ENCODE measurements at places on chromosomes 4 and X.

DNA sequence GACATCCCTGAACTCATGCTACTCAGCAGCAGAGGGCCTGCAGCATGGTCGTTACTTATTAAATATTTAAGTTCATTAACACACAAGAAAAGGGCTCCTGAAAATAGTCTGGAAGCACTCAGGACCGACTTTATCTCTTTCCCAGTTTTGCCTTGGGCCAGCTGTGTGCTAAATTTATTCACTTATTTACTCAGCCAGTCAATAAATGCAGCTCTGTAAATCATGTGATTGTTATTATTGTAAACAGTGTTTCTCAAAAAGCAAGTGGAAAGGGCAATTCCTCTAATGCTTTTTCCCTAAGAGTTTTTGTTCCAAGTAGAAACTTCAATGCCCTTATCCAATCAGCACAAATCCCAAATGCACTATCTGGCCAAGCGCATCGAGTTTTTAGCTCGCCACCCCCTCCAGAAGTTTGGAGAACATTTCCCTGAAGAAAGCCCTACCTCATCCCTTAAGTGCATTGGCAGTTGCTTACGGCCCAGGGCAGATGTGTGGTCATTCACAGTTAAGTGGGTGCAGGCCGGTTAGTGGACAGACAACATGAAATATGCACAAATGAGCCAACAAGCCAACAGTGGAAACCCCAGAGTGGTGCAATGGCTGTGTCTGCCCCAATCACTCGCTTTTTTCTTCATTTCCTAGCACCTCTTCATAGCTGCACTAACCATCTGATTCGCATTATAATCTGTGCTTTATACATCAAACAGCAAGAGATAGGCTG, 125.8 kb downstream of the SMIM20 start:
- no peak for DNase-seq

DNA sequence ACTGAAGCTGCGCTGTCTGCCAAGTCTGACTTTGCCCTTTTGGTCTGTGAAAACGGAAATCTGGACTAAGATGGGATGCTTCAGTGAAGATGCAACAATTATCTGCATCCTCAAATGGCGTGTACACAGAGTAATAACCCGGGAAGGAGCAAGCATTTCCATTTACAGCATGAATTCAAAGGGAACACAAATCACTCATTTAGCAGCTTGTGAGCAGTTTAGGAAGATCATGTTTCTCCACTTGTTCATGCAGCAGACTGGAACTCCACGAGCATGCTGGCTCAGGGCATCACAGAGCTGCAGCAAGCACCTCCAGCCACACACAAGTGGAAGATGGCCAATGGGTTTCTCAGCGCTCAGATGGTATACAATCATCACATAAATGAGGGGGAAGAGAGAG, 175.5 kb downstream of the NLGN4X start:
- DNase-seq = no peak

DNA sequence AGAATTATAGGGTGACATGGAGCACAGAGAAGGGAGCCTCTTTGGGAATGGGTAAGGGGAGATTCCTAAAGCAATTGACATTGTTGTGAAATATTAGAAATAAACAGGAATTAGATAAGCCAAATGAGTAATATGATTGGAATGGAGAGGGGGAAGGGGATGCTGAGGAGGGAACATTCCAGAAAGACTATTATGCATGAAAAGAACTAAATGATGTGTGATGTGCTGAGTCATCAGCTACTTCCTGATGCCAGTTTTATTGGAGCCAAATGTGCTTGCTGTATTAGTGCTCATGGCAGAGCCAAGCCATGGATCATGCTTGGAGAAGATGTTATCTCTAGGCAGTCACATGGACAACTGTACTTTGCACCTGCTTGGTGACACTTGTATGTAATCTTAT, 189.0 kb upstream of the HCCS start:
- DNase-seq = peak; percentile 80

GRCh38 chr4:53576676-53577372, 14.5 kb downstream of the LNX1 start:
- DNase-seq = no peak

- DNase-seq = no peak
Observed at GRCh38 chr4:80027611-80028010, 45.4 kb downstream of the ANTXR2 start.

GRCh38 chrX:53474707-53475106, 40.5 kb upstream of the HSD17B10 start:
- DNase-seq = no peak

DNA sequence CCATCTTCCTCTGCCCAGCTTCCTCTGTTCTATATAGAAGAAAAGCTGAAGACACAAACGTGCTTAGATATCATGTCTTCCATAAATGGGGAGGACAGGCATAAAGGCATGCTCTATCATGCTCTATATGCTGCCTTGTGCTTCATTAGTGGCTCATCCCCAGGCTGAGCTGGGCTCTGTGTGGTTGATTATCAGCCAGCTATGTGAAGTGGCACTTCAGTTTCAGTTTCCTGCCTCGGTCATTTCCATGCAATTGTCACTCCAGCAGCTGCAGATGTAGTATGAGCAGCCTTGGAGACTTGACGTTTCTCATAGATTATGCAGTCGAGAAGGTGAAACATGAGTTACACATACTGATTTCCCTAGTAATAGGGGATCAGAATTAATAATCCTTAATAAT, 106.2 kb downstream of the SYTL5 start:
- no peak for DNase-seq

- no peak for DNase-seq
Observed at GRCh38 chr4:147594107-147594506, 23.1 kb upstream of the TMEM184C start.

- DNase-seq = no peak
Observed at GRCh38 chrX:14505648-14506047, 23.7 kb upstream of the GLRA2 start.

DNA sequence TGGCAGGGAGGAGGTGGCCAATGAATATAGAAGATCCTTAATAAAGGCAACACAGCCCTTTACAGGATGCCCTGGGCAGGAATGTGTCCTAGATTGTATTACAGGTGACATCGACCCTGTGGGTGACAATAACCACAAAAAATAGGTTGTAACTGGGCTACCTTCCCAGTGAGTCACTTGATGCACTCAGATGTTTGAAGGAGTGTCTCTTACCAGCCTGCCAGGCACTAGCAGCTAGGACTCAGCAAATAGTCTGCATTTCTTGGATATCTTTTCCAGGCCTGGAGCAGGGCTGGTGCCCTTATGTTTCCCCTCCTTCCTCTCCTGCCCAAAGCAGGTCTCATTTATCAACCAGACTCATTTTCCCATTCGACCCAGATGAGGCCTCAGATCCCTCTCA, 50.9 kb upstream of the TMEM164 start:
- no peak for DNase-seq

DNA sequence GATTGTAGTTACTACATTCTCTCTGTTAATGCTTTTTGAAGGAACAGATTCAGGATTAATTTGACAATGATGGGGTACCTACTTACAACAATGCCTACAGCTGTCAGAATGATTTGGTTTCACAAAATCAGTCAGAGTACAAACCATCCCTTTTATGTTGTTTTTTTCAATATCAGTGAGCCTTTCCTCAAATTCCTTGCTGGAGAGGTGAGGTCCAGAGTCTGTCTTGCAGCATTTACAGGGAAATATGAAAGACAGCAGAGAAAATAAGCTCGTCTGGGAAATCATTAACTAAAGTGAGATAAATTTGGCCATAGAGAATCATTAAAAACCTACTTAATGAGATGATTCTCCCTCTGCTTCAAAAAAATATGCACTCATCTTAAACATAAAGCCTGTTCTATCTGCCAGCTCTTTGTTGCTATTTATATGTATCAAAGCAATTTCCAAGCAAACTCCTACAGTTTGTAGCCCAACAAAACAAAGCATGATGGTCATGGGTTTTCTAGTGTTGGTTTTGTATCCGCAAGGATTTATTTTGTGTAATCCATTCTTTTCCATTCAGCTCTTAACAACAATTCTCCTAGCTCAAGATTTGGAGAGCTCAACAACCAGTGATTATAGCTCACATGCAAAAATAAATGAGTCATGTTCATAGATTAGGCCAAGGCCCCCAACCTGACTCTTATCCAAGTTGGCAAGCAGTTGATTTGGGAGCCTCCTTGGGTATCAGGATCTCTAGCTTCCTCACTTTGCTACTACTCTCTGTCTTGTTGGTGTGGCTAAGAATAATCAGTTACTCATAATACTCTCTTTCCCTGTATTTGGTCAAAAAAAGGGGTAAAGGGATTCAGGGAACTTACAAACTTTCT, 222.6 kb downstream of the ENOX2 start:
- no peak for DNase-seq

- DNase-seq = no peak
Observed at GRCh38 chr4:18676526-18676915, 655.0 kb upstream of the LCORL start.

GRCh38 chrX:153065389-153065788, 6.9 kb upstream of the PNMA6A start:
- DNase-seq = no peak

DNA sequence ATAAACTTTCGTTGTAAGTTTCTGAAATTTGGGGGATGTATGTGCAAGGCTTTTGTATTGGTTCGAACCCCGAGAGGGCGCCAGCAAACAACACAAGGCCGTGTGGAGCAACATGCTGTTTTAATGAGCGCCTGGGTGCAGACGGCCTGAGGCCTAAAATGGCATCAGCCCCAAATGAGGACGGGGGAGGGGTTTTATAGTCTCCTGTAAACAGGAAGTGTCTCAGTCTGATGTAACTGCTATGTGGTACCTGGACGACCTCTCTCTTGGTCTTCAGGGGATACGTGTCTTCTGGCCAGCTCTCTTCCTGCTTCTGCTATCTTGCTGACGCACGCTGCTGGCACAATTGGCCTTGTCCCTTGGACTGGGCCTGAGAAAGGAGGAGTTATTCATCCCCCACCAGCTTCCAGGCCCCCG, 1348.0 kb downstream of the ADGRL3 start:
- DNase-seq = no peak

DNA sequence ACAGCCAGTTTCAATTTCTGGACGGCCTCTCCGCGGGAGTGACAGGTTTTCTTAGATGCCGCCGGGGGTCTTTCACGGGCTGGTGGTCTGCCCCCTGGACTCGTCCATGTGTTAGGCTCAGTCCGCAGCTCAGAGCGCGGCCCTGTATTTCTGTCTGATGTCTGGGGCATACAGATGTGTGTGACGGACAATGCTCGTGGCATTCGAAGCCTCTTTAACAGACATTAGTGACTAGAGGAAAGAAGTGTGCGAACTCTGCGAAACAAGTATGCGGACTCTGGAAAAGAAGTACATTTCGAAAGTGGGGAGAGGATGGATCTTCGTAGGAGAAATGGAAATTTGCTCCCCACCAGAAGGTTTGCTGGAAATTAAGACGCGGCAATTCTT, 793 bp upstream of the DCUN1D4 start:
- no peak for DNase-seq

GRCh38 chrX:73647212-73647611, 84.2 kb downstream of the CHIC1 start:
- DNase-seq = no peak

Measured in fibroblast of skin of left quadriceps (primary cell).